HuH-7.5 (cell line): ENCODE measurements at places on chromosomes 13 and 19.

DNA sequence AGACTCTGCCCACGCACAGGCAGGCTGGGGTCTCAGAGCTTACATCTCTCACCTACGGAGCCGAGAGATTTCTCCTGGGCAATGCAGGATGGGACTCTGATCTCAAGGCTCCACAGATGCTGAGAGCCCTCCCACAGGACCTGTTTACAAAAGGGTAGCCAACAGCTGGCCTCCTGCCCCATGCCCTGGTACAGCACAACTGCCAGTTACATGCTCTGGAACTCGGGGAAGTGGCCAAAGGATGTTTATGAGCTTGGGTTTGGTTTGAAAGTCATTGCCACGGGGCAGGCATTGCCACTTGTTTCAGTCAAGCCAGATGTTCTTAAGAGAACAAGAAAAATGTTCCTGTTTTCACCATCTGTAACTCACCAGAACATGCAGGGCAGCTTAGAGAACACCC, 3.5 kb downstream of the DHRS12 start:
- no peak for DNase-seq

GRCh38 chr13:33244907-33245287, 40.7 kb downstream of the STARD13 start:
- no peak for DNase-seq

DNA sequence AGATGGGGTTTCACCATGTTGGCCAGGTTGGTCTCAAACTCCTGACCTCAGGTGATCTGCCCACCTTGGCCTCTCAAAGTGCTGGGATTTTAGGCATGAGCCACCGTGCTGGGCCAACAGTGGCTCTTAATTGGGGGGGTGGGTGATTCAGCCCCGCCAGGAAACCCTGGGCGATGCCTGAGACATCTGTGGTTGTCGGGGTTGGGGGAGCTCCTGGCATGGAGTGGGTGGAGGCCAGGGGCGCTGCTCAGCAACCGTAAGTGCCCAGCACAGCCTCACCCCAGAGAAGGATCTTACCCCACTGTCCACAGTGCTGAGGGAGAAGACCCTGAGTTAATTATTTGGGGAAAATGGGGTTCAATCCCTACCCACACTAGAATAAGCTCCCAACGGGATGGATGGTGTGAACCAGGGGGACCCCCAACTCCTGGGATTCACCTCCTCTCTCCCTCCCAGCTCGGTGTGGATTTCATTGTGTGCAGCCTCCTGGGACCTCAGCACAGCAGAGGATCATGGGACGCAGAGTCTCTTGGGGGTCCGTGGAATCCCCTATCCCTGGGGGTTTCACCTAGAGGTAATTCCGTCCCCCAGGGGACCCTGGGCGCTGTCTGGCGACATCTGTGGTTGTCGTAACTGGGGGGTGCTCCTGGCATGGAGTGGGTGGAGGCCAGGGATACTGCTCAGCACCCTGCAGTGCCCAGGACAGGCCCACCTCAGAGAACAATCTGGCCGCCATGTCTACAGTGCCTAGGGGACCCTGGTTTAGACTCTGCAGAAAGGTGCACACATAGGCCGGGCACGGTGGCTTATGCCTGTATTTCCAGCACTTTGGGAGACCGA, 68.9 kb downstream of the GADD45B start:
- no peak for DNase-seq

DNA sequence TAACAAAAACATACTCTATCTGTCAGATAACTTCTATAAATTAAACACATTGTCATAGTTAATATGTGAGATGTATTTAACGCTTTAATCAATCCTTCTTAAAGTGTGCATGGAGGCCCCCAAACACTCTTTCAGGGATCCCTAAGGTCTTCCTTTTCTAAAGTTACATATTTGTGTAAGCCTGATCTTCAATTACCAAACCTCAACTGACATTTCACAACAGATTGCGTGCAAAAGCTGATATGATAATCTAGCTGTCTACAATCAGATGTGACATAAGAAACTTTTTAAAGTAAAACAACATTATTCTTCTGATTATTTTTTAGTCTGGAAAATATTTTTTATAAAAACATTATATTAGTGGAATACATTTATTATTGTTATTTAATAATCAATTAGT, 1850.4 kb downstream of the OLFM4 start:
- DNase-seq, result no peak

- DNase-seq, result no peak
Measured at GRCh38 chr13:109204657-109205056, 575.2 kb downstream of the MYO16 start.

DNA sequence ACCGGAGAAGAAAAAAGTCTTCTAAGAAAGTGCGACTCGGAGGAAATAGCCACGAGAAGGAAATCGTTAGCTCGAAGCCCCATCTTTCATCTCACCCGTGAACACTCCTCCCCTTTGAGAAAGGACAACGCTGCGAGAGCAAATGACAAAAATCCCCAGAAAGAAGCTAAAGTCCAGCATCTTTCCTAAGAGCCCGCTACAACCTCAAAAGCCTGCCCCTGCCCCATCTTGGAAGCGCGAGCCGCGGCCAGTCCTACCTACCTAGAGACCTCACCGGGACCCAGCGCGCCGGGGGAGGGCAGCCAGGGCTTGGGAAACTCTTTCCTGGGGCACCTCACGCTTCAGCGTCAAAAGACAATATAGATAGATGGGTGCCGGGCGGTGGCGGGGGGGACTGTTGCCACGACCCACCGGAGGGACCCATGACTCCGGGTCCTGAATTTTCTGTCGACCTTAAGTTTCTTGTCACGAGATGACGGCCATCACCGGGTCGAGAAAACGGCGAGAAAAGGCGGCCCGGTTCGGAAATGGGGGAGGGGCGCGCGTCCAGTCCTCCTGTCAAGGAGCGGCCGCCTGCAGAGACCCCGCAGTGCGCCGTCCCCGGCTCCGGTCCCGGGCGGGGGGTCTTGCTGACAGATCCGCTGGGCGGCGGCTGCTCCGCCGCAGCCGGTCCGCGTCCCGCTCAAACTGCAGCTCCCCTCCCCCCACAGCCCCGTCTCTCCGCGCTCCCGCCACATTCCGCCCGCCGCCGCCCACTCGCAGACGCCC, 65.9 kb downstream of the KCNRG start:
- no peak for DNase-seq

- no peak for DNase-seq
Measured at GRCh38 chr13:76474966-76475365, 411.2 kb downstream of the KCTD12 start.

DNA sequence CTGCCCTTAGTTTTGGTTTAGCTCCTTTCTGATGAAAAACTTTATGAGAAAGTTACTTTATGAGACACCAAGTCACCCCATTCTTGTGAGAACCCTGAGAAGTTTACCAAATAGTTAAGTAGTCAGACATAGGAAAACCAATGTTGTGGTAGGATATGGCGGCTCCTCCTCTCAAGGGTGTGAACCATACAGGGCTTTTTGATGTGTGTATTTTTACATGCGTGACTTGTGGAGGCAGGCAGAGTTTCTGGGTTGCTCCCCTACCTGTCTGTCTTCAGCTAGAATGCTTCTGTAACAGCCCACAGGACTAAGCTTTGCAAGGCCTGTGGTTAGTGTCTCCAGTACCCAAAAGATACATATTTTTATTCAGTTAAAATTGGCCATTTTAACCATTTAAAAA, 18.3 kb downstream of the UBAC2 start:
- DNase-seq, result no peak

- DNase-seq, result no peak
Measured at GRCh38 chr19:54209058-54209810, 8.6 kb downstream of the RPS9 start.

- DNase-seq, result no peak
Measured at GRCh38 chr13:45949161-45949560, 97.6 kb upstream of the SIAH3 start.

DNA sequence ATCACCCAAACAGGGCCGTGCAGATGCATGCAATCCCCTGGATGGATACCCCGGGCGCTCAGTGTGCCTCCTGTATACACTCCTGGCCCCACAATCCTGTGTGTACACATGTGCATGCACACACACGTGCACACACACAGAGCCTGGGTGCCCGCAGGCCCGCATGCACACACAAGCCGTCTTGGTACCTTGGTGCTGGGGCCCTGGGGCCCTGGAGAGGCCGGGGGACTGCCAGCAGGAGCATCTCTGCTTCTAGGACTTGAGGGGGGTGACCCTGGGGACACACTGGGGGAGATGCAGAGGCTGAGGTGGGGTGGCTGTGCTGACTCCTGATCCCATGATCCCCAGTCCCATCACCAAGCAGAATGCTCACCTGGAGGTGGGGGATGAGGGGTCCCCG, 15.6 kb upstream of the EPOR start:
- DNase-seq, result no peak

GRCh38 chr19:49441960-49442350, 628 bp upstream of the SLC17A7 start:
- DNase-seq, result no peak

- no peak for DNase-seq
Measured at GRCh38 chr19:9498183-9498902, at the start of gene ZNF560. TSS of gene ZNF560 (minus strand) at chr19:9498616. CDS start at chr19:9475313, 23,303 bp downstream.

DNA sequence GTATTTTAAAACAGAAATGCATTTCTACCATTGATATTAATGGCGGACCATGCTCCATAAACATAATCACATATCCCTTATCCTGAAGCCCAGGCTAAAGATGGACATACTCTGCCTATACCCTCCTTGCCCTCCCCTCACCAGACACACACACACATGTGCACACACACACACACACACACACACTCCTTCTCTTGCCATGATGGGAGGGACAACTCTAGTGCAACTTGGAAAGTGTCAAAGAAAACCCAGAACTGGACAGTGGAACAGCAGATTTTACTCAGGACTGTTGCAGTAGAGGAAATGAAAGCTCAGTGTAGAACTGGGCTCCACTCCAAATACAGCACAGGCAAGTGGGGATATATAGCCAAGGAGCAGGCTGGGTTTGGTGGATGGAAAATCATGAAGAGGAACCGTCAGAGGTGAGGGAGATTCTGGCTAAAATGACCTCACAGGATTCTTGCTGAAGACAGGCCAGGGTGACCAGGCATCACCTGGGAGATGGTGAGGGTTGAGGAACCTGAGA, 40.8 kb downstream of the TNFRSF19 start:
- no peak for DNase-seq

DNA sequence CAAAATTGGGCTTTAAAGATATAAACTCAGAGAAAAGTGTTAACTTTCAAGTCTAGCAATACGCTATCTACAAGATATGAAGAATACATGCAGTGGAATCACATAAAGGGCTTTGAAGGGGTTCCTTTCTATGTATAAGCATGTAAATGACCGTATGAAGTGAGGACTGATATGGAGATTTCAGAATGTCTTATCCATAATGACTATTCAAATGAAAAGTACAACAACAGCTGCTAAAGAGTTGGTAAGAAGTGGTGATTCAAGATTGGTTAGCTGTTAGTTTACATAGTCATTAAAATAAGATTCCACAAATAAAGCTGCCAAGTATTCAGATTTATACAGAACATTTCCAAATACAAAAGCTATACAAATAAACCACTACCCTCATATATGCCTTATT, 153.4 kb upstream of the STARD13 start:
- no peak for DNase-seq

DNA sequence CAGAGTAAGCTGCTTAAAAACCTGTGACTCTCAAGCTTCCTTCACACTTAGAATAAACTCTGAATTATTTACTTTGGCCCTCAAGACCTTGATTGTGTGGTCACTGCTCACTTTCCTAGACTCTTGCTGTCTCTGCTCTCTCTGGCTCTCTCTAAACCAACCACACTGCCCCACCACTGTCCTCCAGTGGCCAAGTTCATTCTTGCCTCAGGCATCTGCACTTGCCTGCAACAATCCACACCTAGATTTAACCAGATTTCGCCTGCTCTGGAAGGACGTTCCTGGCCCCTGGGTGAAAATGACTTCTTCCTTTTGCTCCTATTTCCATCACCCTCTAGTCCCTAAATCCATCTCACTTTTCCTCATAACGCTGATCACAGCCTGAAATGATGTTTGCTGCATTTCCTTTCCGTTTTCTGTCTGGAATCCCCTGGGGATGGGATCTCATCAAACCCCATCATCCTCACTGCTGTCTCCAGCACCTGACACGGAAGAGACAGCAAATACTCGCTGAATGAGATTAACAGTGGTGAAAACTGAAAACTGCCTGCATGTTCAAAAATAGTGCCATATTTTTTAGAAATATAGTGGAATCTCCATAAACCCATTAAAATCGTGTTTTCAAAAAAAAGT, 232.6 kb downstream of the UQCRFS1 start:
- no peak for DNase-seq

DNA sequence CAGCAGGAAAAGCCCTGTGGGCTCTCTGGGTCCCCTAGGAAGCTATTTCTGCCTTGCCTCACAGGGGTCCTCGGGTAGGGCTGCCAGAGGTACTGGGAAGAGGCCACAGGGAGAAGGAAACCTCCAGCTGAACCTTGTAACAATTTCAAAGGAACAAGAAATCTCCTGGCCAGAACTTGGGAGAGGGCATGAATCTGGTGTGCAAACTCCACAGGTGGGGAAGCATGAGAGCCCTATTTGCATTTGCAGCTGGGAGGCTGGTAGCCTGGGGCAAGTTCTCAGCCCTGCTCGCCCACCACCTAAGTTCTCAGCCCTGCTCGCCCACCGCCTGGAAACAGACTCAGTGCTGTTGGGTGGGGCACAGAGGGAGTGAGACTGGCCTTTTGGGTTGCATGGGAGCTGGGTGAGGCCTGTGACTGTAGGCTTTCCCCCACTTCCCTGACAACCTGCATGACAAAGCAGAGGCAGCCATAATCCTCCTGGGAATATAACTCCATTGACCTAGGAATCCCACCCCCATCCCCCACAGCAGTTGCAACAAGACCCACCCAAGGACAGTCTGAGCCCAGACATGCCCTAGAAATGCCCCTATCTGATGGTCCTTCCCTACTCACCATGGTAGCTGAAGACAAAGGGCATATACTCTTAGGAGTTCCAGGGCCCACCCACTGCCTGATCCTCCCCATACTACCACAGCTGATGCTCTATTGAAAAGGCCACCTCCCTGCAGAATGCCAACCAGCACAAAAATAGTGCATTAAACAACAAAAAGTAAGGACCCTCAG, 11.7 kb downstream of the UGGT2 start:
- DNase-seq, result no peak

- no peak for DNase-seq
Measured at GRCh38 chr13:41137241-41137640, 4.6 kb upstream of the KBTBD6 start.

DNA sequence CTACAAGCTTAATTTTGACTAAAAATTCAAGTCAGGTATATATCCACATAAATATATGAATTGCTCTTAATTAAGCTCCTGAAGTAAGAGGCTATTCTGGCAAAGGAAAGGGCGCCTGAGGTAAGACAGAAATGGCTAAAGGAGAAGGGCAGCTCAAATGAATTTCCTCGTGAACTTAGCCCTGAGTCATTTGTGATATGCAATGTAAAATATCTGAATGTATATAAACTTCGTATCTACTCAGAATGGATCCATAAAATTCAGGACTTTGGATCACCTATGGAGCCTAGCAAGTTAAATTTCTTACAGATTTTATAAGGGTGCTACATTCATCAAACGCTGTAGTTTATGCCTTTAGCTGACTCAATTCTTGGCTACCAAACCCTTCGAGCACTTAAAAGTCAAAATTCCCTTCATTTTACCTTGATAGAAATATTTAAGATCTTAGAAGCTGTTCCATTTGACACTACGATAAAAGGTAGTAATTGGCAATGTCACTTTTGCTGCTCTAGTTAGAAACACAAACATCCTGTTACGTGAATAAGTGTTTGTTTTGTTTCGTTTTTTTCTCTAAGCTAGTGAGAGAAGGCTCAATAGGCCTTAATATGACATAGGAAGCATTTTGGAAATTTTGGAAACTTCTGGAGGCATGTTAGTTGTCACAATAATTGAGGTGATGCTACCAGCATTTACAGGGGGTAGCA, 69.2 kb downstream of the DIAPH3 start:
- DNase-seq, result no peak
